ENCODE measurements at places on chromosomes 7 and 10.

DNA sequence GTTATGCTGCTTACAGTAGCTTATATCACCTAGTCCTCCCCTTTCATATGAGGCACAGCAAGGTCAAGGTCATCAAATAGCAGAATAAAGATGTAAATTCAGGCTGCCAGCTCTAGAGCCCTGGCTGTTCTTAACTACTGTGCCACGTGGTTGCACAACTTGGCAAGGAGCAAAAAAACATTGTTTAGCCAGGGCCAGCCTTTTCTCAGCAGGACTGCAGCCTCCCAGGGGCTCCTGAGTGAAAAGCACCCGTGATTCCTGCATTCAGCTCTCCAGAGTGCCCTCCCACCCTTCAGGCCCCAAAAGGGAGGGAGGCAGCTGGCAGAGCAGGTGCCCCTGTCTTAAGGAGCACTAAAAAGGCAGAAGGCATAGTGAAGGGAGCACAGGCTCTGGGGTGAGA, 31.8 kb upstream of the TM9SF3 start:
- peak; percentile 31 for DNase-seq

DNA sequence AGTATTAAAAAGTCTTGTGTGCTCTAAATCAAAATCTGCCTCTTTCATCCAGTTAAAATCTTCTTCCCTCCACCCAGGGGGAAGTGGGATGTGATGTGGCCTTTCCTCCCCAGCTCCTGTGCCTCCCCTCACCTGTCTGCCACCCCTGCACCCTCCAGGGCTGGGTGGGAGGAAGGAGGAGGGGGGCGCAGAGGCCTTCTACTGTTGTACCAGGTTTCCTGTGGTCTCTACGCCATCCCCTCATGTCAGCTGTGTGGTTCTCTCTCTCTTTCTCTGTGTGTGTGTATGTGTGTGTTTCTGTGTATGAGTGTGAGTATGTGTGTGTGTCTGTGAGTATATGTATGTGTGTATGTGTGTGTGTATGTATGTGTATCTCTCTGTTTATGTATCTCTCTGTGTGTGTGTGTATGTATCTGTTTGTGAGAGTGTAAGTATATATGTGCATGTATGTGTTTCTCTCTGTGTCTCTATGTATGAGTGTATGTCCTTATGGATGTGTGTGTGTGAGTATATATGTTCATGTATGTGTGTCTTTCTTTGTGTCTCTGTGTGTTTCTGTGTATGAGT, 45.5 kb upstream of the C10orf71 start:
- no peak for DNase-seq

DNA sequence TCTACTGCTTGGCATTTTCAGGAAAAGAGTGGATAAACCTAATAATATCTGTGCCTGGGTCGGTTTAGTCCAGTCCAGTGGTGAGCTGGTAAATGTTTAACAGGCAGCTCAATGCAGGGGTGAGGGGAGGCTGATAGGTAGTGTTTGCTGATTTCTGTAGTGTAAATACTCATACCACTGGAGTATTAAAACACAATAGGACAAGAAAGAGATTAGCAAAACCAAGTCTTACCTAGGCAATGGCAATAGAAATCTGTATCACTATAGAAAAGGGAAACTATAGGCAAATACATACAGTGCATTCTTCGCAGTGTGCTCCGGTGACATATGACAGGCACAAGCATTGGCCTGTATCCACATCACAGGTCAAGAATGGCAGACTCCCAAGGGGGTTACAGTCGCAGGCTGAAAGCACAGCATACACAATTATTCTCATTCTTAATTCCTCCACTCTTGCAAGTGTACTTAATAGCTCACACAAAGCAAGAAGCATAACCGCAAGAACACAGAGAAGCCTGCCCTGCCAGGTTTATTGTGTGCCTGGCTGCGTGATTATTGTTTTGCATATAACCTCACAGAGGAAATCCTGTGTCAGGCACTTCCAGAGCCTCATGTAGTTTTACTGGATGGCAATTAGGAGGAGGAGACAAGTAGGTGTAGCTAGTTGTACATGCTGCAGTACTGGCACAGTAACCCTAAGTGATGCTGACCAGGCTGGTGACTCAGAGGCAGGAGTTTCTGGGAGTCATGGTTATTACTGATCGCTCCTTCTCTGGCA, 35.0 kb downstream of the LAMB4 start:
- DNase-seq = peak; percentile 16

DNA sequence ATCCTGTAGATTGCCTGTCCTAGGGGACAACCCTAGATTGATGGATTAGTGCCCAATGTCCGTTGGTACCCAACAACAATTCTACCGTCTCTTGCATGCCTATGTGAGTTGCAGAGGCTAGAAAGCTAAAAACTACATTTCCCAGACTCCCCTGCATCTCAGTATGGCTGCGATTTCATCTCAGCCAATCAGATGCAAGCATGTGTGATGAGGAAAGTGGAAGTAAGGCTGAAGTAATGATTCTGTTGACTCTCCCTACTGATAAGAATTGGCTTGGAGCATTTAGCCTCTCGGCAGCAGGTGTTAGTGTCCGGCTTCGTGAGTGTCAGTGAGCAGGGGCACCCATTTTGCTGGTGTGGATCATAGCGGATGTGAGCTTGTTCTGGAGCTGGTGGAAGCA, 171.9 kb downstream of the FGFR2 start:
- DNase-seq = no peak

GRCh38 chr10:127195571-127196281, 665 bp downstream of the INSYN2A start:
- no peak for DNase-seq

GRCh38 chr7:32169228-32169627, 99.0 kb upstream of the PDE1C start:
- DNase-seq = no peak

- no peak for DNase-seq
Measured at GRCh38 chr10:119663866-119664698, 12.9 kb downstream of the BAG3 start.

- no peak for DNase-seq
Measured at GRCh38 chr10:13105184-13105583, 5.2 kb downstream of the OPTN start.

GRCh38 chr10:6815346-6815745, 235.3 kb upstream of the PRKCQ start:
- DNase-seq = no peak

- no peak for DNase-seq
Measured at GRCh38 chr10:73916761-73917470, 6.0 kb downstream of the PLAU start.

DNA sequence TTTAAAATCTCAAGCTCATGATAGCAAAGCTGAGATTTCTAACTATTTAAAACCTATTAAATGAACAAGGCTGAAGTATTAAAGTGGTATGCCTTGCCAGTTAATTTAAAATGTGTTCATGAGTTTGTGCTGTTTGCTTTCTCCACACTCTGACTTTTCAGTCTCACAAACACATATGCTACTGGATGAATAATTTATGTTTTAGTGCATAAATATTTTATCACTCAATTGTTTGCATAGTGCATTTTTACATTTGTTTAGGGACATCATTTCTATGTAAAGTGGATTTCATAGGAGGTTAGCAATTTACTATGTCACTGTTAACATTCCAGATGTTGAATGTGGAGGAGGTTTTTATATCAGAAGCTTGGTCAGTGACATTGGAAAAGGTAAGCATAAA, 36.0 kb downstream of the TRUB1 start:
- no peak for DNase-seq

GRCh38 chr10:91632671-91633550, at the start of gene PPP1R3C:
PPP1R3C (minus strand) TSS chr10:91633071; CDS start chr10:91632969, 102 bp downstream.
- DNase-seq = peak; percentile 66

GRCh38 chr10:128095027-128095752, 31.0 kb downstream of the MKI67 start:
- no peak for DNase-seq

GRCh38 chr10:62710182-62710581, 94.3 kb upstream of the ADO start:
- DNase-seq = no peak

- DNase-seq = no peak
Measured at GRCh38 chr7:27863880-27864279, 123.9 kb downstream of the TAX1BP1 start.

GRCh38 chr10:10826125-10826524, 191.5 kb upstream of the CELF2 start:
- no peak for DNase-seq

GRCh38 chr10:80856186-80856585, 318.5 kb downstream of the SH2D4B start:
- no peak for DNase-seq

DNA sequence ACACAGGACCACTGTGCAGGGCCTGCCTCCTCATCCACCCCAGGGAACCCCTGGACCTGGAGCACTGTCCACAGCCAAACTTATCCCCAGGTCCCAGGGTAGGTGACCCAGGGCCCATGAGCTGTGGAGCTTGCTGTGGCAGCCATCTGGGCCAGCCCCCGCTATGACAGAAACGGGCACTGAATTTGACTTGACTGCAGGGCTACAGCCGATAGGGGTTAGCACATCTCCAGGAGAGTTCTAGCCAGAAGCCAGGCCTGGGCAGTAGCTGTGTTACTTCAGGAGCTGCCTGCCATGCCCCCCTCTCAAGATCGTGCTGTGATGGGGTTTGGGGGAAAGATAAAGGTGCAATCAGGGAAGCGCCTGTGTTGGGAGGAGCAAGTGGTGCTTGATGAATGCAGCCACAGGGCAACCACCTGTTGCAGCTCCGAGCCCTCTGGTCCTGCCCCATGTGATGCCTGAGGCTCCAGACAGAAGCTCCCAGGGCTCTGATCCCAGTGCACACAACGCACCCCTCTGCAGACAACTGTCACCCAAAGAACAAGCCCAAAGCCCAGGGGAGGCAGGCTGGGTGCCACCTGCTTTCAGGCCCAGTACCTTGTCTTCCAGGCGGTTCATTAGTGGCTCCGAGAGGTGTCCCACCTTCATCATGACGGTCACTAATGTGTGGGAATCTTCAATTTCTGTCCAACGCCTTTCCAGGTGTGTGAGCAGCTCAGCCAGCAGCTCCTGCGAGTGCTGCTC, 6.5 kb downstream of the TBRG4 start:
- DNase-seq = no peak

- DNase-seq = no peak
Measured at GRCh38 chr7:17640730-17641377, 299.4 kb downstream of the SNX13 start.

DNA sequence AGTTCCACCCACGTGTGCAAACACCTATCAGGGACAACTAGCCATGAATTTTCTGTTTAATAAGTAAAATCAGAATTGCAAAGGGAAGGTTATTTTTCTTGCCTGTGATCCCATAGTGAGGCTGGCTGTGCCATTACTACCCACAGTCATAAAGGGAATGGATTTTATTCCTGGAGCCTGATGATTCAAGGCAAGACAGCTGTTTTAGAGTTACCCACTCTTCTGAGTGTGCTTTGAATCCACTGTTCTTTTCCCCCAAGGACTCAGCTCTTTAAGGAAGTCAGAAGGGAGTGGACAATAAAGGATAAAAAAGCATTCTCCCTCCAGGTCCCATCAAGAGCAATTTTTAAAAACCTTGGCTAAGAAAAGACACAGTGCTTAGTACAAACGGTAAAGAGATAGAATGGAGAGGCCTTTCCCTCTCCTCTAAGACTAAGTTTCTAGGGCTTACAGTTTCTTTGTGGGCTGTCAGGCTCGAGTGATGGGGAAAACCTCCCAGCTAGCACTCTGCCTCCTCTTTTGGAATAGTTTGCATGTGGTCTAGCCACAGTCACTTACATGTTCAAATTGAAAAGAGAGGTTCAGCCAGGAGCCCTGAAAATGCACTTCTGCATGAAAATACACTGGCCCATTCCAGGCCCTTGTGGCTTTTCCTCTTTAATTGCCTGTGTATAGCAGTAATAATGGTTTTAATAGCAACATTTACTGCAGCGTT, 5.1 kb upstream of the LRRC4 start:
- DNase-seq = no peak

GRCh38 chr7:142602183-142602582, 147.1 kb upstream of the PRSS1 start:
- DNase-seq = no peak

GRCh38 chr10:28411648-28412047, 108.8 kb upstream of the MPP7 start:
- no peak for DNase-seq

GRCh38 chr7:64599359-64599758, 36.5 kb upstream of the ZNF680 start:
- no peak for DNase-seq
